ENCODE measurements at places on chromosomes 5 and 9. TPM values are rescaled to one million over a fixed set of nuclear protein-coding genes. Genes with fewer than 3 reads are reported as not detected.
A peak's percentile ranks its signal among the peaks of the same experiment; 100 is the strongest.

The FRRS1L gene
- 11.2 TPM for total RNA-seq

DNA sequence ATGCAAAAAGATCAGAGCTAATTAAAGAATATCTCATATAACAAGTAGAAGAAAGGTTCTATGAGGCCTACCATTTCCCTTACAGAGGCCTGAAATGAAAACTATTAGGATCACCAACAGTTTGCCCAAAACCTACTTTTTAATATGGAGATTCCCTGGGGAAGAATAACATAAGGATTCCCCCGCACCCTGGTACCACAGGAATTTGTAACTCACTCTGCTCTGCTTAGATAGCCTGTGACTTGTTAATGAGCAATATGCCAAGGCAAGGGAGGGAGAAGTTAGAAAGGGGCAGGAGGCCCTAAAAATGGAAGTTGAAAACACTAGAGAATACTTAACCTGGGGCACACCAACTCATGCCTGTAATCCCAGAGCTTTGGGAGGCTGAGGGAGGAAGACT lies 107.0 kb downstream of the CDH6 start:
- no peak for DNase-seq

DNA sequence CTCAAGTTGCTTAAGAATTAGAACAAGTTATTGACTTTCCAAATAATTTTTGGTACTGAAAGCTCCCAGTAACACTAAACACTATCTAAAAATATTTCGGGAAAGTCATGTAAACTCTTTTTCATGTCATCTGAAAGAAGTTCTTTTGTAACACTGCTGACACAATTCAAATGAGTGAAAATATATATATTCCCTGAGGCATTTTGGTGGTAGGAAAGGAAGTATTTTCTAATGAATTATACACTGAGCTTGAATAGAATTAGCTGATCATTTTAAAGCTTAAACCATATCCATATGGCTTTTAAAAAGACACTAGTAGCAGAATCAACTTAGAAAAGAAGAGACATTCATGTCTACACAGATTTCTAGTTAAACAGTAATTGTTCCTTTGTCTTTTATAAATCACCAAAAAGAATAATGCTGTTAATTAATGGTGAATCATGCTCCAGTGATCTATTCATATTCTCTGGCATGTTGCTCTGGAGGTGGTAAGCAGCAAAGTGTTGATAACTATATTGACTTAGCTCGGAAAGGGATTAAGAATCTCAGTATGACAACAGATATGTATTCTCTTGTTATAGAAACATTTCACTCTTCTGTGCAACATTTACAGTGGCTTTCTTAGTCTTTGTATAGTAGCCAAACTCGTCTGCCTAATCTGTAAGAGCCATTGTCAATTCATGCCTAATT lies 27.4 kb upstream of the RFX3 start:
- no peak for DNase-seq

DNA sequence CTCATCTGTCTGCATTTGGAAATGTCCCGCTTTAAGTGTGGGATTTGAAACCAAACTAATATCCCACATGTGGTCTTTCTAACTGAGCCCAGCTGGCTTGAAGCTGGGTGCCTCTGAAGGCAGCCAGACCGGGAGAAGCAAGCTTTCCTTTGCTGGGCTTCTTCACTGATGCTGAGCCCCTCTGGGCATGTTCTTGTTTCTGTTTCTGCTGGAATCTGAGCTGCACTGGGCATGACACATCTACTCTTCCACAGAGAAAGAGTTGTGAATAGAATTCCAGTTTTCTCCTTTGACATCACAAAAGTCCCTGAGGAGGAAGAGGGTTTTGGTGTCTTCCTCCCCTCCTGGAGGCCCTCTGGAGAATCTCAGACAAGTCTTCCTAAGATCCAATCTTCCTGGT lies 179.5 kb downstream of the ATP10B start:
- DNase-seq = no peak

DNA sequence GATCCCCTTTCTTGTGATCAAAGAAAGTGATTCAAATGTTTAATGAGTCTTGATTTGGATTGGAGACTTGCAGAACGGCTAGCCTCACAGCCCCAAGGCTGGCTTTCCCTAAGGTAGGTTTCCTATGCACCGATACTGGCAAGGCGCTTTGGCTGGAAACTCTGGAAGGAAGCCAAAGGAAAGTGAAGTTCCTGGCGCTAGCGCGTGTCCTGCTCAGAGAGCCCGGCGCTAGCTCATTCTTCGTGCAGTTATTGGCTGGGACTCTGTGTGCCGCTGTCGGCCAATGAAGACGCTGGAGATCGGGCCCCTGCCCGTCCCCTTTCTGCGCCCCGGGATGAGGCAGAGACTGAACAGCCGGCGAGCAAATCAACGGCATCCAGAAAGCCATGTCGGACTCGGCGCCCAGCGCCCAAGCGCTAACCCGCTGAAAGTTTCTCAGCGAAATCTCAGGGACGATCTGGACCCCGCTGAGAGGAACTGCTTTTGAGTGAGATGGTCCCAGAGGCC lies at the start of gene PCDHGC3:
TSS of gene PCDHGC3 (plus strand) at position 342 of the 507 bp plus-strand sequence. CDS start at position 493, 151 bp downstream.
- DNase-seq = peak; percentile 93

DNA sequence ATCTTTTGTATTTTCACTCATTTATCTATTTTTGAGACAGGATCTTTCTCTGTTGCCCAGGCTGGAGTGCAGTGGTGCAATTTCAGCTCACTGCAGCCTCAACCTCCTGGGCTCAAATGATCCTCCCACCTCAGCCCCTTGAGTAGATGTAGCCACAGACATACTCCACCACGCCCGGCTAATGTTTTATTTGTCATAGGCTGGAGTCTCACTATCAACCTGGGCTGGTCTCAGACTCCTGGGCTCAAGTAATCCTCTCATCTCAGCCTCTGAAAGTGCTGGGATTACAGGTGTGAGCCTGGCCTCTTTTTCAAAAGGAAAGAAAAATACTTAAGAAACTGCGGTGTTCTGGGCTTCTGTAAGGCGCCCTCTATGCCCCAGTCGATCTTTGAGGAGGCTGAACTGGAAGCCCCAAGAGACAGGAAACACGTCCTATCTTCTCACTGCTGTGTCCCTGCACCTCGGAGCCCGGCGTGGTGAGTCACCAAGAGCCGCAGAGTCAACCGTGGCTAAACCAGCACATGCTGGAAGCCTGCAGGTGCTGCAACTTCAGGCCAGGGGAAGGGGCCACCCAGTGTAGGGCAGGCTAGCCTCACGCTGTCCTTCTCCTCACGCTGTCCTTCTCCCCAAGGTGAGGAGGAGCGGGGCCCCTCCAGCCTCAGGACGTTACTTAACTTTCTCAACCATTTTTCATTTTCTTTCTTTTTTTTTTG lies 15.2 kb upstream of the LHX3 start:
- no peak for DNase-seq

The RAI14 gene
- 23.5 TPM for total RNA-seq

GRCh38 chr5:134567641-134568336 lies 42.3 kb downstream of the JADE2 start:
- DNase-seq = no peak

GRCh38 chr5:29993286-29993685 lies 1200.2 kb upstream of the CDH6 start:
- no peak for DNase-seq

The DDX4 gene
- total RNA-seq = not detected

GRCh38 chr9:26175264-26175663 lies 497.0 kb upstream of the TUSC1 start:
- DNase-seq = no peak
